NCI-H1417 treated with DMSO at 0.1 percent for 48 hours (cell line): ENCODE measurements at places on chromosomes 7 and 10.

DNA sequence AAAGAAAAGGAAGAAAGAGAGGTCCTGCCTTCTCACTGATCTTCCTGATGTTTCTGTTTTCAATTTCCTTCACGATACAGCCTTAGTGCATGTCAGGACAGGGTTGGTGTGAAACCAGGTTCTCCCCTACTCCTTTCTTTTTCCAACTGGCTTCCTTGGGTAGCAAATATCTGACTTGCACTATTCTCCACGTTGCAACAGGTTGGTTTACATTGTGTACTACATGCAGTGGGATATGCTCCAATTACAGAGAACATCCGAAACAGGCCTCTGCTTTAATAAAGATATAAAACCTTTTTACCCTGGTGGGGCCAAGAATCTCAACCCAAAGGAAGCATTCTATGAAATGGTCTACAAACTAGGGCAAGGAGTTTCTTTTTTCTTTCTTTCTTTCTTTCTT is 16.9 kb upstream of the CREB5 start:
- no peak for DNase-seq

- DNase-seq = peak; percentile 79
These were observed 95.7 kb downstream of the POU6F2 start for GRCh38 chr7:39073432-39073831.

DNA sequence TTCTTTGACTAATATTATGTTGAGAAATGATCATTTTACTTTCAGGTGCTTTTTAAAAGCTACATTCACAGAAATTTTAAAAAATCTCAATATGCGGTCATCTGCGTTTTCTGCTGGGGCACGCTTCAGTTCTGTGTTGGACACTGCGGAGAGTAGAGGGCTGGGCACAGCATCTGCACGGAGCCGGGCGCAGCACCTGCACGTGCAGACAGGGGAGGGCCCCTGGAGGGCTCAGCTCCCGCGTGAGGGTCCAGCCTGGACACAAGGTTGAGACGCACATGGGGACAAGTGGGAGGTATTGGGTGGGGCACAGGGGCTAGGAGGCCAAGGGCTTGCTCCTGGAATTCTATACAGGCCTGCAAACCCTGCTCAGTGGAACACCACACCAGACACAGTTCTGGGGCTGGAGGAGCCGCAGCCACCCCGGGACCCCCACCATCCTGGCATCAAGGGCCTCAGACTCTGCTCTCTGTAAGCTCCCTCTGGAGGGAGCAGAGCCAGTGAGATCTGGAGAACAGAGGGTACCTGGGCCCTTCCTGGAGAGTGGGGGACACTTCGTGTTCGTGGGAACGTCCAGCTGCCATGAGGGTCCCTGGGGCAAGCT is 20.4 kb upstream of the FAM20C start:
- no peak for DNase-seq

- DNase-seq = no peak
These were observed 89.3 kb upstream of the UNC5B start for GRCh38 chr10:71123023-71123422.

DNA sequence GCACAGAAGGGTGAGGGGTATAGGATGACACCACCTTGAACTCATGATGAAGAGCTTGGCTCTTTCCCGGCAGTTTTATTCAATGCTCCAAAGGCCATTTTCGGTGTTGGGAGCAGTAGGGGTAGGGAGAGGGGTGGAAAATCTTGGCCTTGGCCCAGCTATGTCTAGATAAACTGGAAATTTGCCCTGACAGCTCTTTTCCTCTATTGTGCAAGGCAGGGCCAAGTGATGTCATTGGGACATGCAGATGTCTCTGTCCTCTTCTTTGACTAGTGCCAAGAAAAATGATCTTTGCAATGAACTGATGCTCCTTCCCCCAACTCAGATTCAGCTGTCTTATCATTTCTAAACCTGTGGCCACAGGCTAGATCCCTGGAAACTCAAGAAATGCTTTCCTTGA is 27.7 kb upstream of the PRKCQ start:
- no peak for DNase-seq

- peak; percentile 31 for DNase-seq
These were observed 9.1 kb downstream of the LAMB1 start for GRCh38 chr7:107993891-107994291.

GRCh38 chr7:51647931-51648351 is 331.3 kb upstream of the COBL start:
- DNase-seq = no peak

DNA sequence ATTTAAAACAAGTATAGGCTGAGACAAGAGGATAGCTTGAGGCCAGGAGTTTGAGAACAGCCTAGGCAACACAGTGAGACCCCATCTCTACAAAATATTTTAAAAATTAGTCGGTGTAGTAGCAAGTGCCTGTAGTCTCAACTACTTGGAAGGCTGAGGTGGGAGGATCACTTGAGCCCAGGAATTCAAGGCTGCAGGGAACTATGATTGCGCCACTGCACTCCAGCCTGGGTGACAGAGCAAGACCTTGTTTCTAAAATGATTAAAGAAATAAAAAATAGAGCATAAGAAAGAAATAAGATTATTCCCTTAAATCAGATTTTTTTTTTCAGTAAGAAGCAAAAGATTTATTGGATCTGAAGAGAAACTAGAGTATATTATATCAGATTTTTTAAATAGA is 11.7 kb downstream of the LRRC20 start:
- DNase-seq = no peak

DNA sequence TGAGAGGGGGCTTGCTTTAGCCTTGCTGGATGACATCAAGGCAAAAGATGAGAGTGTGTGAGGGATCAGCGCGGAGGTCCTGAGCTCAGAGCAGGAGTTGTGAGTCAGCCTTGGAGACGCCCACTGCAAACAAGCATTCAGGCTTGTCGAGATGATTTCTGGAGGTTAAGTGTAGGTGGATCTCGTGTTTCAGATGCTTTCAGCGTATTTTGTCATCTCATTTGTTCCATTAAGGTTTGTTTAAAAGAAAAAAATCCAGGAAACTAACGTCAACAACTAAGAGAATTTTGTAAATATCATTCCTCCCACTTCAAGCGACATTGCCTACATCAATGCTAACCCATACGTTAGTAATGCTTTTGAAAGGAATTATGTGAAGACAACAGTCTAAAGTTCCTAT is 715.4 kb upstream of the NRP1 start:
- no peak for DNase-seq

- no peak for DNase-seq
These were observed 27.5 kb upstream of the C10orf53 start for GRCh38 chr10:49651917-49652316.

DNA sequence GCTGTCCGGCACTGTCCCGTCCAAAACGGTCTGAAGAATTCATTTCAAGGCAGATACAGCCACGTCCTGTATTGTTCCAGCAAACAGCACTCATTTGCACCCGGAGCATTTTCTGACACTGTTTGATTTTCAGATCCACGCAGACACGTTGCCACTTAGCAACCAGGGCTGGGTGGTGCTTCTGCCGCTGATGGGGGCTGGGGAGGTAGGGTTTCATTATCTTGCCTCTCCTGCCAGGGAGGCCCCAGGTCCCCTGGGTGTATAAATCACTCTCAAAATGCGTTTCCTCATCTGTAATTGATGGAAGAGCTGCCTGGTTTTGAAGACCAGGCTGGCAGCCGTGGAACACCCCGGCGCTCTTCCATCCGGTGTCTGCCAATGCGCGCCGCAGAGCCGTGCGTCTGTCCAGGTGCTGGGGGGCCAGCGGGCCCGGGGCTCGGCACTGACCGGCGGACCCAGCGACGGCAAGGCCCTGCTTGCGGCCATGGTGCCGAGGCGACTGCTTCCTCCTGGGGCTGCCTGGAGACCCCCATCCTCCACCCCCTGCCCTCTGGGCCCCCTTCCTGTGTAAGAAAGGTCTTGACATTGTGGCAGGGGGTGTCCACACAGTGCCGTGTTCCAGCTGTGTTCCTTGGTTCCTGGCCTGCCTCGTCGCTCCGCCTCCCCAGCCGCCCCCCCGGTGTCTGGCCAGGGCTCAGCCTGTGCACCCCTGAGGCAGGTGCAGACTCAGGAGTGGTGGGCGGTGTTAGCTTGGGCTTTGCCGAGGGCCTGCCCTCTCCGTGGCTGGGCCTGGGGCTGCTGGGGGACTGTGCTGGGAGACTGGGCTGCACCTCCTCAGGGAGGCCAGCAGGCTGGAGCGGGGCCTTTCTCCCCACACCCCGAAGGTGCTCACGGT is 16.6 kb downstream of the ADGRA1 start:
- DNase-seq = no peak

GRCh38 chr7:150357270-150357669 is 11.4 kb upstream of the REPIN1 start:
- no peak for DNase-seq
